T-cell (primary cell): ENCODE measurements at places on chromosomes 12 and 14. TPM values are rescaled to one million over a fixed set of nuclear protein-coding genes. Genes with fewer than 3 reads are reported as not detected.
A peak's percentile ranks its signal among the peaks of the same experiment; 100 is the strongest.

Gene C14orf39
- total RNA-seq: not detected

Gene KRT6C
- not detected for total RNA-seq

- no peaks in the 10 kb centered on the region for H3K27me3 ChIP-seq
- H3K4me1 ChIP-seq: no peaks in the 10 kb centered on the region
- H3K36me3 ChIP-seq: no peaks in the 10 kb centered on the region
Observed at GRCh38 chr14:21721504-21721903, 47.9 kb upstream of the OR4E1 start.

- peak; percentile 29 for DNase-seq
- H3K27ac ChIP-seq: peak overlapping the region; percentile 83
- H3K4me1 ChIP-seq: peaks cover 16% of the 10 kb centered on the region
Observed at GRCh38 chr14:52706286-52706685, 714 bp upstream of the PSMC6 start.
